ENCODE measurements at places on chromosomes 3 and 15.
A peak's percentile ranks its signal among the peaks of the same experiment; 100 is the strongest.

GRCh38 chr15:39926526-39926925, 6.5 kb upstream of the GPR176 start:
- DNase-seq: no peak

GRCh38 chr3:169787791-169788190, 14.6 kb downstream of the MYNN start:
- no peak for DNase-seq

DNA sequence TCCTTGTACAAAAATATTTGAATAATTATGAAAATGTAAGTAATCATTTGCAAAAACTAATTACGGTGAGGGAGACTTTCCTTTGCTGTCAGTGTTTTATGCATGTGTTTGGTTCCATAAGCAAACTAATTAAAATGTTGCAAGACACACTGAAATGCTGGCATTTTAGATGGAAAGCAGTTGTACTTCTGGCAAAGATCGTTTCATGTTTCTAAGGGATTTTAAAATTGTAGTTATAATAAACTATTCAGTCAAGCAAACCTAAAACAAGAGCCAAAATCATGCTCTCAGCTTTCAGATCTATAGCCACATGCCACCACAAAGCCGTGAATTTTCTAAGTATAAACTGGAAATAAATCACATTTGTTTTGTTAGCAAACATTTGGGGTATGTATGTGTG, 240.1 kb upstream of the ZNF385D start:
- no peak for DNase-seq

DNA sequence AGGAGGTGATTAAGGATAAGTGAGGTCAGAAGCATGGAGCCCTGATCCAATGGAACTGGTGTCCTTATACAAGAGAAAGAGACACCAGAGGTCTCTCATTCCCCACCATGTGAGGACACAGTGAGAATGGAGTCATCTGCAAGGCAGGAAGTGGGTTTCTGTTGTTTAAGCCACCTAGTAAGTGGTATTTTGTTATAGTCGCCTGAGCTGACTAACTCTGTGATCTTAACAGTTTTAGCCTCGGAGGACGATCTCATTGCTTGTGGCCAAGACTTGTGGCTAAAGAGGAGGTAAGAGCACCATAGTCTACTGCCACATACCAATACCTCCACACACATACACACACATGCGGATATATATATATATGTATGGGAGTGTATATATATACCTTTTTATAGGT, 73.8 kb downstream of the MCTP2 start:
- no peak for DNase-seq

DNA sequence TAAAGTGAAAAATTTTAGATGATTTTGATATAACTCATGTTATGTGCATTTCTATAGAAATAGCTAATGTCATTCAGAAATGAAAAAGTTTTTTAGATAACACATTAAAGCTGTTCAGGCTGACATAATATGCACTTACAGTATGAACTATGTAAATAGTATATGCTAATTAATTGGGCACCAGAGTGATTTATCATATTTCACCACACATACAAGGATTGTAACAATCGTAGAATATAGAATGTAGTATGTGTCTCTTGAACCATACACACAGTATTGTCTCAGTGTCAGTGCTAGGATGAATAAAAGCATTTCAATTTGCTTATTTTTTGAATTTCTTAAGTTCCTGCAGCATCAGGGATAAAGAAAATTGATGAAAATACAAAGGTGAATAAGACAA, 710.0 kb downstream of the OTOL1 start:
- DNase-seq: no peak

DNA sequence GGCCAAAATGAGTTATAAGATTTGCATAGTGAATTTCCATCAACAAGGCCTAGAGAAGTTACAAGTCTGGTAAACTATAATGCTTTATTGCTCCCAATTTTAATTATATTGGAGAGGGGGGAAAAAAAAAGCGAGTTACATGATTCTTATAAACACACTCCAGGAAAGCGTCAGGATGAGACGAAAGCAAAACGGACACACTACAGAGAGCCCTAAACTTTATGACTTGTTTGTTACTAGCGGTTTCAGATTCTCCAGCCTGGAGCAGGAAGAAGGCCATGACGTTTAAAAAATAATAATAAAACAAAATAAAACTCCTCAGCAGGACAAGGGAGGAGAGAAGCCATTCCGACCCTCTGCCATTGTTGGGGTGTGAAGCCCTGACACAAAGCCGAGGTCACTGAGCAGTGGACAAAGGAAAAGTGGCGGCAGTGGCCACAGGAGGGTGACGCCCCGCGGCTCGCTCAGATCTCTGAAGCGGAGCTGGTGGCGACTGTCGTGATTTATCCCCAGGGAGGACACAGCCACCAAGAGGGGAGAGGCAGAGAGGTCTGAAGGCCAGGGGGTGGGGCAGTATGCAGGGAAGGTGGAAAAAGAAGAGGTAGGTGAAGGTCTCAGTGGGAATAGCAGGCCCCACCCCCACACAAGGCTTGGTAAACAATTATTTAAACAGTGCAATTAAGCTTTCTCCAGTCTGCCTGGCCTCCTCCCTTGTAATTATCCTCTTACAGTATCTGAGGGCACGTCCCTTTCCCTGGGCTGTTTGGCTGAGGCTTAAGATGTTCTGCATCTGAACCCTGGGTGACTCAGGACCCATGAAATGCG, 45.3 kb downstream of the ADAMTS9 start:
- DNase-seq: no peak

GRCh38 chr3:194243172-194243837, 107.4 kb downstream of the HES1 start:
- no peak for DNase-seq

GRCh38 chr3:153785901-153786300, 335.3 kb upstream of the ARHGEF26 start:
- DNase-seq: no peak

DNA sequence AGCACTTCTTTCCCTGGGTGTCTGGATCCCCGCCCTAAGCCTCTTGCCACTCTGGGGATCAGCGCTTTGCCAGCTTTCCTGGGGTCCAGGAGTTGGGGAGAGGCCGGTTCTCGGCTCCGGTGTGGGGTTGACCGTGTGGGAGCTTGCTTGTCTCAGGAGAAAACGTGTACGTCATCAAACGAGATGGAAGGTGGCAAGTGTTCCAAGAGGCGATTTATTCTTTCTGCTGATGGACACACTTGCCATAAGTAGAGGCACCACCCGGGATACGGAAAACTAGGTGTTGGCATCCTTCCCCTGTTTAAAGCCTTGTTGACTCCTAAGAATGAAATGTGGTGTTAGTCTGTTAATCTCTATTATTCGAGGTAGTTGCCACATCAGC, 295 bp downstream of the ZWILCH start:
- no peak for DNase-seq

DNA sequence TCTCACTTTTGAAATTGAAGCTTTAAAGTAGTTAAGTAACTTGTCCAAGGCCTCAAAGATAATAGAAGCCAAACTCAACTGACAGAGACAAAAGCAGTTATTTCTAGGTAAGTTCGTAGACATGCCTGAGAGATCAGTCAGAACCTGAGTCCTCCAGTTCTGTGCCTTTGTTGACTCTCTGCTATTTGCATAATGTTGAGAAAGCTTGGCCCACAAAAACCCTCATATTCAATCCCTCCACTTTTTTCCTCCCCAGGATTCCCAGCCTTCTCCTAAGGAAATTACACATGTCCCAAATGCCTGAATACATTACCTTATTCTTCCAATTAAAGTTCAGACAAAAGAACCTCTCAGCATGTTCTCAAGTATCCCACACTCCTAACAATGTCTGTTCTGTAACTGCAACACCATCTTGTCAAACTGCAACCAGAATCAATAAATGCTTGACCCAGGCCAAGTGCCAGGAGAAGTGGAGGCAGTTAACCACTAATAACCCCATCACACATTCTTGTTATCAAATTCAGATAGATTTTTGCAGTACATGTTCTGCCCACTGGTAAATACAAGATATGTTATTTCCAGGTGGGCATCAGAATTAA, 217.8 kb downstream of the LRRC3B start:
- no peak for DNase-seq

- DNase-seq: no peak
Measured at GRCh38 chr3:132342183-132342582, 25.0 kb downstream of the ACP3 start.

GRCh38 chr3:197345390-197345789, 47.0 kb upstream of the DLG1 start:
- DNase-seq: no peak

GRCh38 chr3:96706509-96706908, 107.9 kb upstream of the EPHA6 start:
- DNase-seq: no peak

- no peak for DNase-seq
Measured at GRCh38 chr3:65401359-65402305, 637.1 kb downstream of the MAGI1 start.

DNA sequence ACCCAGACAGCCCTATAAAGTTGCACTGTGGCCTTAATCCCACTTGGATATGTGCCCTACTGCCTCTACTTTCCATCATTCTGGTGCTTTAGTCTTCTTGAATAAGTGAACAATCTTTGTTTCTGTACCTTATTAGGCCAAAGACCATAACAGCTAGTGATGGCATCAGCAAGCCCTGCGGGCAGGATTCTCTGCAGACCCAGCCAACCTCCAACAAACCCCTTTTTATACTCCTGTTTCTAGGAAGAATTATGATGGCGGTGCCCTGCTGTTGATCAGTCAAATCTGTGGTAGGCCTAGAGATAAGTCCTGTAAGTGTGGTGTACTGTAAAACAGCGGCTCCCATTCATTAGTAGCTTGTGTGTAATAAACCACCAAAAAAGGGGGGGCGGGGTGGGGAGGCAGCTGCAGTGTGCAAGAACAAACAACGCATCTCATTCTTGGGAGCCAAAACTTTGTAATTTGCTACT, 40.5 kb downstream of the SOX2 start:
- no peak for DNase-seq

GRCh38 chr3:141147657-141148056, 84.0 kb upstream of the PXYLP1 start:
- DNase-seq: peak; percentile 78

DNA sequence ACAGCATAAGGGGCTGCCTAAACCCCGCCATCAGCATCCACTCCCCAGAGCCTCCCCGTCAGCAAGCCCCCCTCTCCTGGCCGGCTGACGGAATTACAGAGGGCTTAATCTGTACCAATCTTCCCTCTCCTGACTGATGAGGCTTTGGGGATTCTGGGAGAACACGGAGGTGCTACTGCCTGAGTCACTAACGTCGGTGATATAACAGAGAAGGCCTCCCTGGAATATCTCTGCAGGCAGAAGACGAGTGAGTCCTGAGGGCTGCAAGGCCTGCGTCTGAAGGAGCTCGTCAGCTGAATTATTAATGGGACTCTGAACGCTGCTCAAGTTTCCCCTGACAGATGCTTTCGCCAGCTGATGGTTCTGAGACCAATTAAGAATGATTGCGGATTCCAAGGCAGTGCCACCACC, 147.7 kb downstream of the XXYLT1 start:
- no peak for DNase-seq

DNA sequence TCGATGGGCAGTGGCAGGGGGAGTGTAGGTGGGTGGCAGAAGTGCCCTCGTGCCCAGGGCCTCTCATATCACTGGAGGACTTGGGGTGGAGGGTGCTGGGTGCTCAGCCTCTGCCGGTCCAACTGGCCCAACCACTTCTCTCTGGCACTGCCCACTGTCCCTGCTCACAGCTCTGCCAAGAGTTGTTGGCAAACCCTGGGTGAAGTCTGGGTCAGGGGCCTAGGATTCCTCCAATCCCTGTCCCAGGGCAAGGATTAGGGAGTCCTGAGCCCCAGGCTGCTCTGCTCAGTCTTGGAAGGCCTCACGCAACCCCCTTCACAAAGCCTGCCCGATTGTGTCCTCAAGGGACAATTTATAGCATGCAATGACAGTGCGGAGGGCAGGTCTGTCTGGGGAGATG, 5.2 kb upstream of the PRKCD start:
- peak; percentile 52 for DNase-seq

DNA sequence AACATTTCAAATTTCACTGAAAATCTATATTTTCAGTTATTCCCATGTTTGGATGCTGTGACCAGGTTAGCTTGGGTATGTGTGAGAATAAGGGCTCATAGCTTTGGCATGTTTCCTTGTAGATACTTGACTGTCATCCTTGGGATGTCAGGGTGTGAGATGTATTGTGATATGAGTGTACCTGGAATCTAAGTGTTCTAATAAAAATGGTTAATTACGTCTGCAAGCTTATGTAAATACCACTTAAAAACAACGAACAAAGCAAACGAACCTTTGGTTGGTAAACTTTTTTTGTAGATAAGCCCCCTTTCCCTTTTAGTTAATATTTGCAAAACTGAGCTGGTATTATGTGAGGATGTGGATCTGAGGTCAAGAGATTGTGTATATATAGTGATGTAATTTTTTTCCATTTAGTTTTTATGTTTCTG, 63.5 kb downstream of the FNDC3B start:
- peak; percentile 34 for DNase-seq

GRCh38 chr3:105585-105984, 91.0 kb upstream of the CHL1 start:
- no peak for DNase-seq

GRCh38 chr3:133845127-133845526, 39.5 kb downstream of the SRPRB start:
- DNase-seq: no peak

DNA sequence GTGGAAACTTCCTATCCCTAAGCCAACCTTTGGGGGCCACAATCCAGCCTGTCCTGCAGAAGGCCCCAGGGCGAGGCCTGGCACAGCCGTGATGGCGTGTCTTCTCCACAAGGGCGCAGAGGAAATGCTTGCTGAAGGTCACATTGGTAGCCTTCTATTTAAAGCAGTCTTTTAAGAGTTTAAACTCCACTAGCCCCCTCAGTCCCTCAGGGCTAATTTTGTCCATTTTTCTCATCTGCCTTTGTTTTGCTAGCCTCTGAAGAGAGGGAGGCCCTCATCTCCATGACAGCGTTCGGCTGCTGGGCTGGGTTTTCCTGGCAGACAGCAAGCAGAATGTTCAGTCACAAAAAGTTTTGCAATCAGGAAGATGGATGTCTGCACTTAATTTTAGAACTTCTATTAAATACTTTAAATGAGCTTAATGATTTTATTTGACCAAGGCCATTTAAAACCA, 40.8 kb downstream of the RARB start:
- DNase-seq: no peak

- DNase-seq: no peak
Measured at GRCh38 chr15:77538027-77538451, 94.7 kb downstream of the LINGO1 start.

- no peak for DNase-seq
Measured at GRCh38 chr3:105394177-105394576, 27.5 kb downstream of the ALCAM start.

DNA sequence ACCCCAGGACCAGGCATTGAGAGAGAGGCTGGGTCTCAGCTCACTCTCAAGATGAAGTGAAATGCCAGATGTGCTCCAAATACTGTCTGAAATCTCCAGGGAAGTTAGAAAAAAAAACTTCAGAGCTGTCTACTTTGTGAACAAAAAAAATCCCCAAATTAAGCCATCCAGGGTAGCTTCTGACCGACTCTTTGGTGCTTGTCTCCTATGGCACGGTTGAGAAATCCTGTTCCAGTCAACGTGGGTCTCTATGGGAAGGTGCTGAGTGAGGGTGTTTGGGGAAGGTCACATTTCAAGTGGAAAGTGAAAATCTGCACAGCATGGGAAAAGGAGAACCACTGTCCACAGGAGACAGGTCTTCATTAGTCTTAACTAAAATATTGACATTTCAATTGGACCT, 322.5 kb upstream of the CFAP20DC start:
- DNase-seq: no peak

Data from RWPE1 (cell line).